ENCODE measurements at places on chromosomes 7 and 10.

DNA sequence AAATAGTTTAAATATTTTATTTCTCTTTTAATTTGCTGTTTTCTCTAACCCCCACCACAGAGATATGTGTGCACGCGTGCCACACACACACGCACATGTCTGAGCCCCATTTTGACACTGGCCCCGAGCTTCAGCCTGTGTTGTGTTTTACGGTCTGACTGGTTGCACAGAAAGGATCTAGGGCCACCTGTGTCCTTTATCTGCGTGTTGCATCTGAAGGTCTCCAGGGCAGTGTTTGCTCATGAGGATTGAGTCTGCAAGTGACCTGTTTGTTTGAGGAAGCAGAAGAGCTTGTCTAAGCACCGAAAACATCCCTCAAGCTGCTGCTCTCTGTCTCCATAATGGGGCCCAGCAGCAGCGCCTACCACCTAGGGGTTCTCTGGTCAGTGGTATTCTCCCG lies 266.4 kb upstream of the LYZL1 start:
- no peak for DNase-seq

DNA sequence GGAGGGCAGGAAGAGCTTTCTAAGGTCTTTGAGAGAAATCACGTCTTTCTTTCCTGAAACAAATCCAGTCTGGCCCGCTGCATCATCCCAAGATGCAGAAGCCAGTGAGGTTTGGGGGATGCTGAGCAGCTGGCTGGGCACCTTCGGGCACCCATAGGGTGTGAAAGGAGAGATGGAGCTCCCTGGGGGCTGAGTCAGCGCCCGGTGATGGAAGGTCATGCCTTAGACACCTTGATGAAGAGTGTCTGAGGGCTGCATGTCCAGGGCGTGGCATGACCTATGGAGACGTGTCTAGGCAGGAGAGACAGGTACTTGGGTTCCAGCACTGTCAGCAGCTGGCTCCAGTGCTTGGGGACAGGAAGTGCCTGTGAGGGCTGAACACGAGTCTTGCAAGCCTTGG lies 88.3 kb downstream of the GOLGA7B start:
- DNase-seq, result no peak

- DNase-seq, result no peak
Observed at GRCh38 chr10:29859521-29860130, 199.8 kb downstream of the JCAD start.

GRCh38 chr7:117530390-117530789 lies 50.6 kb downstream of the CFTR start:
- no peak for DNase-seq

DNA sequence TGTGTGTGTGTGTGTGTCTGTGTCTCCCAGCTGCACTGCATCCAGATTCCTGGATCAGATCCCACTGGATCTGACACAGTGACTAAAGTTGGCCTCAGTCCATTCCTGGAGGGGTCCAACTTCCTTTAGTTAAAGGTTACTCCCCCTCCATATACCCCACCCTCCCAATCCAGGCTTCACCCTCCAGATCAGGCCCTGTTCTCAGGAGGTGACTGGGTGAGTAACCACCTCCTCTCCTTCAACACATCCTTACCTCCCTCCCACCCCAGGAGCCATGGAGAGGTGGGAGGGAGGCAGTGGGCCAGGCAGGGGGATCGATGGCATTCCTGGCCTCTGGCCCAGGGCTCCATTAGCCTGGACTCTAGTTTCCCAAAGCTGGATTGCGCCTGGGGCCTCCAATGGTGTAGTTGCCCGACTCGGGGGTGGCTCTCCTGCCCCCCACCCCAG lies 11.3 kb downstream of the KCNIP2 start:
- DNase-seq, result no peak

DNA sequence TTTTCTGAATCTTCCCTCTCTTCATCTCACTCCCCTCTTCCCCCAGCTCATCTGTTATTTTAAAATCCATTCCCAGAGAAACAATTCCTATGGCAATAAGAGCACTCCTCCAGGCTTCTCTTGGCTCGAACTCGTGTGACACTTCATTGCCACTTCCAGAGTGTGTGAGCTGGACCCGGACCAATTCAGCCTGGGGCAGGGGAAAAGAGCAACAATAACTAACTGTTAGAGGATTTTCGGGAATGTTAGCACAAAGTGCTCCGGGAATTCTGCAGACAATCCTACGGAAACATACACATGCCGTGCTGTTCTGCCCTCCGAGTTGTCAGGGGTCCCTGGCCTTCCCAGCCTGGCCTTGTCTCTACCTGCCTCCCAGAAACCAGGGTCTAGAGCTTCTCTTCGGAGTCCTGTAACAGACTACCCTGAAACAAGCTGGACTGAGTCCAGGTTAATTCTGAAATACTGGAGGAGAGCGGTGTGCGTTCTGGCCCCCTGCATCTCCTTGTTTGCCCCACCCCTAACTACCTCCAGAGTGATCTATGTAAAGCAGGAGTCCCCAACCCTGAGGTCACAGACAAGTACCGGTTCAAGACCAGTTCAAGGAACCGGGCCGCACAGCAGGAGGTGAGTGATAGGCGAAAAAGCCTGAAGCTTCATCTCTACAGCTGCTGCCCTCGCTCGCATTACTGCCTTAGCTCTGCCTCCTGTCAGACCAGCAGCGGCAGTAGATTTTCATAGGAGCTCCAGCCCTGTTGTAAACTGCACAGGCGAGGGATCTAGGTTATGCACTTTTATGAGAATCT lies 11.3 kb downstream of the COL26A1 start:
- no peak for DNase-seq

DNA sequence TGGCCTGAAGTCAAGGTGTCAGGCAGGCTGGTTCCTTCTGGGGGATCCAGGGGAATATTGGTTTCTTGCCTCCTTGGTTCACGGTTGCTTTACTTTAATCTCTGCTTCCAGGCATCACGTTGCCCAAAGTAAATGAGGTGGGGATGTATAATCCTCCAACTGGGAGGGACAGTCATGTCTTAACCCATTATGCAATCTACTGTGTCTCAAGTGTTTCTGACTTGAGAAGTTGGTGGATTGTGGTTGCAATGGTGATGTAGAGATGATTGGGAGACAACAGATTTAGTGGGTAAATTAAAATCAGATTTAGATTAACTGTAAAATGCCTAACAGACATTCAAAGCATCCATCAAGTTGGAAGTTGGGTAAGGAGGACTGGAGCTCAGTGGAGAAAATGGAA lies 32.7 kb downstream of the TBXAS1 start:
- DNase-seq, result no peak

DNA sequence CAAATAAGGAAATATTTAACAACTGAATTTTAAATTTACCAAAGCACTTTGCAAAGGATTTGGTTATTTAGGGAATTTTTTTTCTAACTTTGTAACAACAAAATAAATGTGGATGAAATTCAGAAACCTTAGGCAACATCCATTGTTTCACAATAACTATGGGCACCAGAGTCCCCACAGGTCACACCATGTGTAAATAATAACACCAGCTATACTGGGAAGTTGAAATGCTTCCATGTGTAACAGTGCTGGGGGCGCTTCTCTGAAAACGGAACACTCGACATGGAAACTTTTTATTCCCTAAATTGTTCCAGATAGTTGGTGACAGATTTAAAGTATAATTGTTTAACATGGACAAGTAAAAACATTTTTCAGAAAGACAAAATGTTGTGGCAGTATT lies 818.6 kb downstream of the TNS3 start:
- no peak for DNase-seq

DNA sequence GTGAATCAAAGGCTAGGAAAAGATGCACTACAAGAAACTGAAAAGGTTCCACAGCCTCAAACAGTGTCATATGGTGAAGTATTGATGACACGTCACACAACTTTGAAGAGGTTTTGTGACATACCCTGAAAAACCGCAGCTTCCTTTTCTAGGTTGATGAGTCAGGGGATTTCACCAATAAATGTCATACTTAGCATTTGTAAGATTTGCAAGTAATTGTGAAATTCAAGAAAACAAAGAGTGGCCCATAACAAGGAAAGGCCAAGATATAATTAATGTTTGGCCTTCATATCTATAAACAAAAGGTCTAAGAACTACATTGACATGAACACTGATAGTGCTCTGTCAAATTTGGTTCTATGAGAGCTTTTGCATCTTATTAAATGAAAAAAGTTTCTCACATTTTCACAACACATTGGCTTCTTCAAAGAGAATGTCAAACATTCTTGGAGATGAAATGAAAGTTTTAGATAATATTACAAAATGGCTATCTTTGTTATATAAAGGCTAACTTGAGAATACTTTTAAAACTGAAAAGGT lies 62.0 kb upstream of the NAMPT start:
- DNase-seq, result no peak

- DNase-seq, result no peak
Observed at GRCh38 chr7:106561151-106561550, 99.8 kb downstream of the CCDC71L start.
